Endothelial cell (in vitro differentiated cells): ENCODE measurements at places on chromosomes 2 and 18.

DNA sequence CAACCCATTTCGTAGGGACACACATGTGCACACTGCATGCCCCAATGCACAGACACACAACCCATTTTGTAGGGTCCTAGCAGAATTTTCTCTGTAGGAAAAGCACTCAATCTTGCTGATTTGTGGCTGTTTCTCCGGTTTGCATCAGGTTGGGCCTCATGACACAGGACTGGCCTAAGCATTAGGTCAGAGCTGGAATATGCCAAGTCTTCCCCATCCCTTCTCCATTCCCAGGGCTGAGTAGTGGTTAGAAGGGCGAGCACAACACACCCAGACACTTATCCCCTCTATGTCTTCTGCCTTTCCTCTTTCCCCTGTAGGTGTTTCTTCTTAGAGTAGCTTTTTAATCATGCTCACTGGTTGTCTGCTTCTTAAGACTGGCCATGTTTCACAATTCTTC is 295.9 kb downstream of the SOX11 start:
- no peak for DNase-seq

DNA sequence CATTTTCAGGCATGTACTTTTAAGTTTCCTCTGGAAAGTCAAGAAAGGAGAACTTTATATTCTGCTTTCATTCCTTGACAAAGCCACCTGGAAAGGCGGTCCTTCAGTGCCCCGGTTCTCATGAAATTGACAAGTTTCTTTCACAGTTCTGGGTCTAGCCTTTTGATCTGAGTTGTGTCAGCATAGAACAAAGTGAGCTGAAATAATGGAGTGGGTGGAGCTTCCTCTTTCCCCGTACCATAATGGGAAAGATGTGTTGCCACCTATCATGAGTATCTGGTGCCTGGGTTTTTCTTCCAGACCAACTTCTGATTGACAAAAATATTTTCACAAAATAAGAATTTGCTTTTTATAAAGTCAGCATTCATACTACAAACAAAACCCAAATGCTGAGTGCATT is 49.3 kb downstream of the PTRHD1 start:
- no peak for DNase-seq

- DNase-seq, result no peak
Measured at GRCh38 chr2:177275040-177275742, 10.7 kb upstream of the NFE2L2 start.

DNA sequence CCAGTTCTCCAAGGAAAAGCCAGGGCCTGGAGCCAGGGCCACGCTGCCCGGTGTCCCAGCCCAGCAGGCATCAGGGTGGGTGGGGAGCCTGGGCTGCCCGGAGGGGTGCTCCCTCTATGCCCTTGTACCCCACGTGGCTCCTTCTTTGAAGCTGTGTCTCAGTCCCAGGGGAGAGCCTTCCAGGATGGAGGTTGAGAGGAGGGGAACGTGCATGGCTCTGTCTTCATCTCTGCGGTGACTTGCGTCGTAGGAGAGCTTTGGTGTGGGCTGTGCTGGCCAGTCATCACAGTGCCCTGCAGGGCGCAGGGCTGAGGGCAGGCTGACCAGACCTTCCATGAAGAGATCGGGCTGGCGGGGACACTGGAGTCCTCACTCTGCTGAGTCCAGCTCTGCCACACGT is 197.2 kb downstream of the LDLRAD4 start:
- no peak for DNase-seq

DNA sequence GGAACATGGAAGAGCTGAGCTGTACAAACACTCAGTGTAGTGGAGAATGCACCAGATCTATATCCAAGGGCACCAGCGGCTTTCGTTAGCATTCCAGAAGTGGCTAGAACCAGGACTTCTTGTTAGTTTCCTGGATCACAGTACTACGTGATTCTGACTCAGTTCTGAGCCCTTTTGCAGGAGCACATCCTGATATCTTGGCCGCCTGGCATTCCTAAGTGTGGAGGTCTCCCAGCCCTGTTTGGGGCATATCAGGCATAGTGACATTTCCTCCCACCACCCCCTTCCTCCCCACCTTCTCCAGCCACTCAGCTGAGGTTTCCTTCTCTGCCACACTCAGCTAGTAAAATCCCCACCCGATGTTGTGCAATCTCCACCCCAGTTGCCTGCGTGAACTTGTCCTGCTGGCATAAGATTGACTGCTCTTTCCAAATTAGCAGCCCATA is 63.4 kb downstream of the BMP10 start:
- DNase-seq, result no peak

DNA sequence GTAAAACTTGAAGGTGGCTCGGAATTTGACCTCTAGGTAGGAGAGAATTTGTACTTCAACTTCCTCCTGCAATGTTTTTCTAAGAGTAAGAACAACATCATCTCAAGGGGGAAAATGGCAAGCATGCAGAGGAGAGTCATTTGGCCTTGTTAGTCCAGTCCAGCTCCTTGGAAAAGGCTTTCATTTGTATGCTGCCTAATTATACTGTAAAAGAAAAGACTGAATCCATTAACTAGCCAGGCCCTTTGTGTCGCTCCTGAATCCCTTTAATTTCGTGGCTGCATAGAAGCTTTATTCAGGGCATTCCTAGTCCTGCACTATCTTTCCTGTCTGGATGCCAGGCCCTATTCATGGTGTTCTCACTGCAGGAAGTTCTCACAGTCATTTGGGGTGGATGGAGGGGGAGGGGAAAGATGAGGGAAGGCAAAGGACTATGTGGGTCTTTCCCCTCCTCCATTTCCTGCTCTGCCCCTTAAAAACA is 36.0 kb downstream of the PHLPP1 start:
- DNase-seq, result peak; percentile 38

GRCh38 chr18:57084331-57085271 is 62.3 kb upstream of the BOD1L2 start:
- DNase-seq, result no peak

GRCh38 chr2:120983344-120983743 is 247.7 kb downstream of the GLI2 start:
- DNase-seq, result no peak

GRCh38 chr2:101596333-101596732 is 101.2 kb upstream of the MAP4K4 start:
- DNase-seq, result no peak

GRCh38 chr18:12374401-12374800 is 2.6 kb downstream of the AFG3L2 start:
- no peak for DNase-seq

DNA sequence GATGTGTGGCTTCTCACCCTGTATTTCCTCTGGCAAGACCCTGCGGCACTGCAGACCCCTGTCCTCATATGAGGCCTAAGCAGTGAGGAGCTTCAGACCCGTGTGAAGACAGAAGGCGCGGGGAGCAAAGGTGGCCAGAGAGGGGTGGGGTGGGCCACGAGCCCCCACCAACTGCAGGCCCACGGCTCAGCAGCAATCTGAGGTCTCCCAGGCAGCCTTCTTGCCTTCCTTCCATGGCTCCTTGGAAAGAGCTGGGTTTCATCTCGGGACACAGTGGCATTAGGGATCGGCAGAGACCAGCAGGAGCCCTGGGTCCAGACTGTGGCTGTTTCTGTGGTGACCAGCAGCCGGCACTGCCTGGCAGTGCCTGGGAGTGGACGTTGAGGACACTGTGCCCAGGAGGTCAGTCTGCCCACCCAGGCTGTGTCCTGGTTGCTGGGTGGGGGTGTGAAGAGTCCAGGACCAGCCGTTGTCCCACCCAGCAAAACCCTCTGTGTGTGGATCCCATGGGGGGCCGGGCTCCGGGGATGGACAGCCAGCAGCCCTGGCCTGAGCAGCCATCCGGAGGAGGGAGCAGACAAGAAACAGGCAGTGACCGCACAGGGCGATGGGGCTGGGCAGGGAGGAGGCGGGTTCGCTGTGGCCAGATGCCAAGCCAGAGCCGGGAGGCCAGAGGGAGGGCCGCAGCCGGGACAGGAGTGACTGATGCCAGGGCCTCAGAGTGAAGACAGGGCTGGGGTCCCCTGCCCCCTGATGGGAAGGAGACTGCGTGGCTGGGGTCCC is 73.8 kb downstream of the RRM2 start:
- no peak for DNase-seq

- no peak for DNase-seq
Measured at GRCh38 chr2:15818318-15818753, 122.0 kb upstream of the MYCN start.

DNA sequence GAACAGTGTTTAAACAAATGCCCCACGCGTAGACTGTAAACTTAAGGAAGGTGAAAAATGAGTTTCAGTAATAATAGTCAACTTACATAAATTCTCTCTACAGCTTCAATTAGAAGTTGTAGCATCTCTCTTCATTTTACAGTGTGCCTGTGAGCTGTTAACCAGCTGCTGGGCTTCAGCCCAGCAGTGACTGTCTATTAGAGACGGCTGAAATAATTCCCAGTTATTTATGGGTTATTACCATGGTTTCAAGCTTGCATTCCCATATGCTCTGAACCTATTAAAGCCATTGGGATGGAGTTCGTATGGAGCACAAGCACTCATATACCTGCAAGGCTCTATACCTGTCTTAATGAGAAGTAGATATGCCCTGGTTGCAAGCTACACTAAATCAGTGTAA is 501.1 kb downstream of the CNTNAP5 start:
- no peak for DNase-seq

DNA sequence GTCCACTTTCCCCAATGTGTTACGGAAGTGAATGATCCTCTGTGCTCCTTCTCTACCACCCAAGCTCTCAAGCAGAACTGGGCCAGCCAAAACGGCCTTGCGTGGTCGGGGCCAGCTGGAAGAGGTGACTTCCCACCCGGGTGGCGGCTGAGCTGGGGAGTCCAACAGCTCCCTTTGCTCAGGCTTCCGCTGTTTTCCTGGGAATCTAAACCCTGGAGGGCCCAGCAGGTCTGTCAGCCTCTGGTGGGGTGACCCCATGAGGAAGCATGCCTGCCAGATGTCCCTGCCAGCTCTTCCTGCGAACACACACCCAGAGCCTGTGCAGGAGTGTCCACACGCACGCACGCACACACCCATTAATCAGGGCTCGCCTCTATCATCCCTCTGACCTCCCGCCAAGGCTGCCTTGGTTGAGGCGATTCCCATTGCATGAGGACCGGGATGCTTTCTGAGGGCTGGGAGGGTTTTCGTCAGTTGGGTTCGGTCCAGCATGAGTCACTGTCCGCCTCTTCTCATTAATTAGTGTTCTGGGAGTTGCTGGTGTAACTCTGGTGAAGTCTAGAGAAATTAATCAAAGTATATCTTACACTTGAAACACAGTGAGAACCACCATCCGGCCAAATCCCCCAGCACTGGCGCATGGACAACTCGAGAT is 90.6 kb downstream of the TWIST2 start:
- peak; percentile 1 for DNase-seq

- no peak for DNase-seq
Measured at GRCh38 chr2:202084265-202084664, 11.2 kb downstream of the KIAA2012 start.

DNA sequence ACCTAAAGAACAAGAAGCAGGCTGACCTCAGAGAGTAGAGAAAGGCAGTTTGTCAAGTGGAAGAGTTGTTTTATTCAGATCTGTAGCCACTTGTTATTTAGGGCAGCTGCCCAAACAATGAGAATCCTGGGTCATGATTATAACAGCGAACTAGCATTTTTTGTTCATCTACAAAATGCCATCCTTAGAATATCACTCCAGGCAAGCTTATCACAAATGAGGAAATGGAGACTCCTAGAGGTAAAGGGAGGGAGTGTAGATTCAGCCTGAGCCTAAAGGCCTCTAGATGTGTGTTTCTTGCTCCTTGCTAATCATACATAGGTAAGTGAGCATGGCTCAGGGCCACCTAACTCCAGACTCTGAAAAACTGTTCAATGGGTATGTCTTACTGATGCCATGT is 126.1 kb downstream of the HNMT start:
- DNase-seq, result peak; percentile 29

- DNase-seq, result no peak
Measured at GRCh38 chr2:19894134-19894792, 7.5 kb downstream of the TTC32 start.

DNA sequence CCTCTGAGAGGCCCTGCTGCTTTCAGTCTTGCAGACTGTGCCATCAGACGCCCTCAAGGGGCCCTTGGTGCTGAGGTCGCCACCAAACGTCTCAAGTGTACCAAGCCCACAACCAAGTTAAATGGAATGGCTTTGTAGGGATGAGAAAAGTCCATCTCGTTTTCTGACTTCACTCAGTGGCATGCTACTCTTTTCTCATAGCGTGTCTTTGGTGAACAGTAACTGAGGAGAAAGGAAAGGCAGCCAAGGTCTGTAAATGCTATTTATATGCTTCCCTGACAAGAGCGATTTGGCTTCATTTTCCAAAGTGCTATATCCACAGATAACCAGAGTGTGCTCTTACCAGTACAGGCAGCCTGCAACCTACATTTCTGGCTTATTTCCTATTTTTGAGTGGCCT is 123.0 kb downstream of the MTX2 start:
- no peak for DNase-seq

DNA sequence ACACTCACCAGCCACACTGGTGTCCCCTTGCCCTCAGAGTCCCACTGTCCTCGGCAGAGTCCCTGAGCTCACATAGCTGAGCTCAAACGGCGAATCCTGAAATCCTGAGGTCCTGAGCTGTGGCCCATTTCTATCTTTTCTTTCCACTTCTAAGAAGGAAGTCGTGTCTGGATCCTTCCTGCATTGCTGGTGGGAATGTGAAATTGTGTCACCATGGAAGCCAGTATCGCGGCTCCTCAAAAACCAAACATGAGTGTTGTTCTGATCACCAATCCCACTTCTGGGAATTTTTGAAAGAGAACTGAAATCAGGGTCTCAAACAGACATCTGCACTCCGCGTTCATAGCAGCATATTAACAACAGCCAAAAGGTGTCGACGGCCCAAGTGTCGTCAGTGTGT is 244.7 kb downstream of the EIPR1 start:
- DNase-seq, result no peak

DNA sequence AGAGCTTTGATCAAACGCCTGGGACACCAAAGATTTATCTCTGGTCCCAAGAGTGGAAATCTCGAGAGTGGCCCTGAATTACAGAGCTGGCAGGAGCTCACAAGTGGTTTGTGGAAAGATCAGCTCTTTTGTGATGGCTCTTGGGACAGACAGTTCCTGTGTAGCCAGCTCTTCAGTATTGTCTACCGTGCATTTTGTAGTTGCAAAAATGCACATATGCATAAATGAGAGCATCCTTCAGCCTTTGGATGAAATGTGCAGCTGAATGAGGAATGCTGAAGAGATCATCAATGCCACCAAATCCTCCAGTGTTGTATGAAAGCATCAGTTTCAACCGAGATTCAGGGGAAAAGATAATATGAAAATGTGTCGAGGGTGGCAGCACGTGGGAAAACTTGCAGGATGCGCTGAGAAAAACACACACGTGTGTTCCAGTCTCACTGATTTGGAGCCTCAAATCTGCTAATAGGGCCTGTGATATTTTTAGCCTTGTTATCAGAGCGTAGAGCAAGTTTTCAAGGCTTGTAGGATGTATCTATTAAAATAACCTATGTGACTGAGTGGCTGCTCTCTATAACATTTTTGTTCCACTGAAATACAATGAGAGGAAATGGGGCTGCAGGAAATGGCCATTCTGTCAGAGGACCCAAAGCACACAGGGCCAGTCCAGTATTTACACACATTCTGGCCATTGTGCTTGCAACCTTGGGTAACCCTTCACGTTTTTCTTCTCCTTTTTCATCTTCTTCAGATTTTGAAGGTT is 138.7 kb downstream of the PRKCE start:
- peak; percentile 33 for DNase-seq
